ENCODE measurements at places on chromosomes 2 and 18.

- DNase-seq: no peak
Observed at GRCh38 chr2:103875131-103875530, 978.8 kb upstream of the POU3F3 start.

- DNase-seq: peak; percentile 37
Observed at GRCh38 chr18:9103376-9103873, 926 bp downstream of the NDUFV2 start.

DNA sequence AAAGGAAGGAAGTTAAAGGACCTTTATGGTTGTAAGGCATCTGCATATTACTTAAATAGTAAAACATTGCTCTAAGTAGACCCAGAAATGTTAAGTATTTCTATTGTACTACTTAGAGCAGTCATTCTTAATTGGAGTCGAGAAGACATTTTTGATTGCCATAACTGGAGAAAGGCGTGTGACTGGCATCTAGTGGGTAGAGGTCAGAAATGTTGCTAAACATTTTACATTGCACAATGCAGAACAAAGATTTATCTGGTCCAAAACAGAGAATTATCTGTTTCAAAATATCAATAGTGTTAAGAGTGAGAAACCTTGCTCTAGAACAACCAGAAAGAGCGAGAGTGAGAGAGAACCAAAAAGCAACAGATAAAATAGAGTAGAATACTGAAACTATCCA is 23.3 kb upstream of the ROCK1 start:
- no peak for DNase-seq

- DNase-seq: no peak
Observed at GRCh38 chr18:41390309-41390708, 564.7 kb upstream of the PIK3C3 start.

DNA sequence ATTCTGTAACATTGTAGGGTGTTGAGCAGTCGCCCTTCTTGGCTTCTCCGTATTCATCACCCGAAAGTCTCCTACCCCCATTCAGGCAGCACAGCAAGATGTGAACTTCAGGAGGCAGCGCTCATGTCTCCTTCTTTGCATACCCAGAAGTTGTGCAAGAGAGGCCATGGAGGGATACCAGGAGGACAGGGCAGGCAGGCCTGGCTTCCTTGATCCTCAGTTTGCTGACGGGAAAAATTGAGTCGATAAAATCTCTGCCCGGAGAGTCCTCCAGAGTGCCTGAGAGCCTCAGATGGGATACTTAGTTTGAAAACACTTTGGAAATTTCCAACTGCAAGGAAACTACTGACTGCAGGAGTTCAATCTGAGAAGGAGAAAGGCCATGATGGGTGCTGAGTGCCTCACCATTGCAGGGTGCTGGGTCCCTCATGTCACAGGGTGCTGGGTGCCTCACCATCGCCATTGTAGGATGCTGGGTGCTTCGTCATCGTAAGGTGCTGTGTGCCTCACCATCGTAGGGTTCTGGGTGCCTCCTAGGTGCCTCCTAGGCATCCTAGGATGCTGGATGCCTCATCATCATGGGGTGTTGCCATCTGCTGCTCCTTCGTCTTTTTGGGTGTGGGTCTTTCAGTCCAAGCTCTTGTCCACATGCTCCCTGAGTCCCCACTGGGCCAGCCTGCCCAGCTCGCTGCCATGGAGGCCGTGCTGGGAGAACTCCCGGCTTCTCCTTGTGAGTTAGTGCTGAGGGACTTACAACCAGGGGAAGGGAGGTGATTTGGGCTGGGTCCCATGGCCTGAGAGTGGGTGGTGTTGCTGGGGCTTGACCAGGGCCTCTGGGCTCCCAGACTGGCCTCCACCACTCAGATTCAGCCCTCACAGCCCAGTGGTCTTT is 162.4 kb downstream of the DDX1 start:
- DNase-seq: no peak

DNA sequence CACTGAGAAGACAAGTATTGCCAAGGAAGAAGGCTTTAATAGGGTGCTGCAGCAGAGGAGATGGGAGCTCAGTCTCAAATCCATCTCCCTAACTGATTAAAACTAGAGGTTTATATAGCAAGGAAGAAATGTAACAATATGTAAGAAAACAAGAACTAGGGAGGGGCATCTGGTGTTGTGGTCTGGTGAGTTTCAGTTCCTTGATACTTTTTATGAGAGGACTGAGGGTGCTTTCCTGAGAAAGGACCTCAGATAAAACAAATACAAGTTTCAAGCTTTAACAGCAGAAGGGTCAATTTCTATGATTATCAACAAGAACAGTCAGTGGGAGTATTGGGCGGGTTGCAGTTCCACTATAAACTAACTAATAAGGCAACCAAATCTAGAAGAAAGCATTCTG is 1967.5 kb downstream of the SUCLG1 start:
- no peak for DNase-seq

- DNase-seq: no peak
Observed at GRCh38 chr2:17136231-17136630, 382.0 kb downstream of the RAD51AP2 start.

Data from DMS79 treated with DMSO at 0.1 percent for 48 hours (cell line).